OCI-M1 (cell line): ENCODE measurements at places on chromosomes 2 and 18.

GRCh38 chr2:127382831-127383230 is 4.9 kb downstream of the MAP3K2 start:
- no peak for DNase-seq

GRCh38 chr2:32064021-32064601 is 755 bp downstream of the SPAST start:
- peak; percentile 71 for DNase-seq

GRCh38 chr18:25067275-25068025 is 284.5 kb downstream of the ZNF521 start:
- no peak for DNase-seq

GRCh38 chr2:172246649-172247048 is 143.9 kb upstream of the DLX2 start:
- peak; percentile 8 for DNase-seq

DNA sequence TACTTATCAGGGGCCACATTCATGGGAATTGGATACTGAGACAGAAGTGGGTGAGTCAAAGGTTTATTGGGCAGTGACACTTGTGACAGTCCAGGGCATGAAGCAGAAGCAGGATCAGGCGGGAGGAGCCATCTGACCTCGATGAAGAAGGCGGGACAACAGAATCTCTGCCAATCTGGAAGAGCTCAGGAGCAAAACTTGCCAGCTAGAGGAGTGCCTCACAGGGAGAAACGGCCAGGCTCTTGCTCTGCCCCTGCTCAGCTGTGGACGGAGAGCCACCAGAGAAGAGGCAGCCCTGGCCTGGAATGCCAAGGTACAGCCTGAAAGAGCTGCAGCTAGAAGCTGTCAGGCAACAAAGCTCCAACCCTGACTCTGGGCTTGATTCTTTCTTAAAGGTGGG is 16.9 kb downstream of the DAW1 start:
- no peak for DNase-seq
